NCI-H2107 (cell line): ENCODE measurements at places on chromosomes 5 and 9.

GRCh38 chr9:133423216-133423615 is 1.0 kb downstream of the ADAMTS13 start:
- DNase-seq, result no peak

- DNase-seq, result no peak
Measured at GRCh38 chr9:99389087-99390033, 167.3 kb downstream of the SEC61B start.

DNA sequence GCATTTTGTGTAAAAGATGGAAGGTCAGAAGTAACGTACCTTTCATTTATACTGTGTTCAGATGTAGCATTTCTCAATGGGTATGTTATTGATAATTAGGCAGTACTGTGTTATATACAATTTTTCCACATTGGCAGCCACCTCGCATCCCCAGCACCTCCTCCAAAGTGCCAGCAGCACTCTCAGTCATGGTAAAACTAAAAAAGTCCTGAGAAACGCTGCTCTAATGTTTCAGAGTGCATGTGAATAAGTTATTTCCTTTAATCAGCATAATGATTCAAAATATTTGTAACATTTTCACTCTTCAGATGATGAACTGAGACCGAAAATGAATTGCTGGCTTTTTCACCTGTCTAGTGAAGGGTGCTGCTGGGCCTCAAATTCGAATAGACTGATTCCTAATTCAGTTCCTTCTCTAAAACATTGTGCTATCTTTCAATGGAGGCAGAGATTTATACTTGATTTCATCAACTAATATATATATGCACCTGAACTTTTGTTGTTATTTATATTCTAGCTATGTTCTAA is 79.9 kb upstream of the ANKRD55 start:
- DNase-seq, result no peak

GRCh38 chr9:117938086-117938485 is 233.9 kb downstream of the TLR4 start:
- no peak for DNase-seq

GRCh38 chr5:177494346-177495195 is 2.8 kb downstream of the PDLIM7 start:
- DNase-seq, result no peak

DNA sequence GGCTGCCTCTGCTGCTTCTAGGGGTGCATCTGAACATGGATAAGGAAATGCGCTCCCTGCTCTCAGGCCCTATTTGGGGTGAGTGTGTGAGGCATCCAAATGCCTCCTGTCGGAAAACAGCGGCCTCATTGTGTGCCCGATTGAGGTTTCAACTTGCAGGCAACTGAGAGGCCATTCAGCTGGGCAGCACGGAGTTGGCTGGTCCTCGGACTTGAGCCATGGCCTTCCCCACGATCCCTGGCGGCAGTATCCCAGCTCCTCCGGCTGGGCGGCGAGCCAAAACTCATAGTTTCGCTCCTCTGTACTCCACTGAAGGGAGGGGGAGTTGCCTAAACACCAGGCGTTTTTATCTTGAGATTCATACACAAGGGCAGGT is 597.3 kb upstream of the SGCD start:
- no peak for DNase-seq

- no peak for DNase-seq
Measured at GRCh38 chr5:173707392-173707791, 90.9 kb upstream of the BOD1 start.
